ENCODE measurements at places on chromosomes 5 and 9.

DNA sequence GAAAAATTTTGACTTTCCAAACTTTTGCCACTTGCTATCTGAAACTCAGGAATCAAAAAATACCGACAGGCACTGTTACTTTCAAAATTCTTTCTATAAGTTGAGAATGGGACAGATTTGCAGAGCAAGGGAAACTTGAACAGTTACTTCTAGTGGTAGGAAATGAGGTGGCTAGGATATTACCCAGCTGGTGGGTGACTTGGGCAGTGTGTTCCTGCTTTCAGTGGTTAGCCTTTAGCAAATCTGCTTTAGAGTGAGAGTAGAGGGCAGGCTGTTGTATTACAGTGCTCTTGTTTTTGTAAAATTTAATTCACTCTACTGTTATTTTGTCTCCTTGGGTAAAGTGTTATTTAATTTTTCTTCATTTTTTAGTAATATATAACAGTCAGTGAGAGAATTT is 40.2 kb upstream of the ROPN1L start:
- DNase-seq, result no peak

DNA sequence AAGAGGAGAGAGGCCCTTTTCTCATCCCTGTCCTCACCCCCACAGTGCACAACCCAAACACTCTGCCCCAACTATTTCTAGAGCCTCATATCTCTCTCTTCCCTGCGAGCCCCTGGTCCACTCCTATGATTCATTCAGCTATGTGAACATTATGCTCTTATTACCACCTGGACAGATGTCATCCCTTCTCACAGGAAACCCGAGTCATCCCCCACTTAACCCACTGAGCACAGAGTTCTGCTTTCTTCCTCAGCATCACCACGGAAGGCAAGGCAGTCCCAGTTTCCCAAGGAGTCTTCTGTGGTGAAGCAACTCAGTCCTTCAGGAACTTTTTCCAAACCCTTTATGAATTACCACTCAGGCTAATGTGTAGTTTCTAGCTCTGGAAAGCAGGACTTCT is 1.3 kb downstream of the DNAI1 start:
- DNase-seq, result no peak

DNA sequence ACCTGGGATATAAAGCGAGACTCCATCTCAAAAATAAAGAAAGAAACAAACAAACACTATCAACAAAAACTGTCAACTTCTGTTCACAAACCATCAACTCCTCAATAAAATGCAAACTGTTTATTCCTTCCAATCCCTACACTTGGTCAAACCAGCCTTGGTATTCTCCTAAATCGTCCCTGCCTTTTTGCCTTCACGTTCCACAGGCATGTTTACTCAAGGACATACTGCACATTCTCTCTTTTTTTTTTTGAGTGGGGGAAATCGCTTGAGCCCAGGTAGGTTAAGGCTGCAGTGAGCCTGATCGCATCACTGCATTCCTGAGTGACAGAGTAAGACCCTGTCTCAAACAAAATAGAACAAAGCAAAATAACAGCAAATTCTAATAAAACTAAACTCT is 13.0 kb downstream of the UBAP2 start:
- no peak for DNase-seq

DNA sequence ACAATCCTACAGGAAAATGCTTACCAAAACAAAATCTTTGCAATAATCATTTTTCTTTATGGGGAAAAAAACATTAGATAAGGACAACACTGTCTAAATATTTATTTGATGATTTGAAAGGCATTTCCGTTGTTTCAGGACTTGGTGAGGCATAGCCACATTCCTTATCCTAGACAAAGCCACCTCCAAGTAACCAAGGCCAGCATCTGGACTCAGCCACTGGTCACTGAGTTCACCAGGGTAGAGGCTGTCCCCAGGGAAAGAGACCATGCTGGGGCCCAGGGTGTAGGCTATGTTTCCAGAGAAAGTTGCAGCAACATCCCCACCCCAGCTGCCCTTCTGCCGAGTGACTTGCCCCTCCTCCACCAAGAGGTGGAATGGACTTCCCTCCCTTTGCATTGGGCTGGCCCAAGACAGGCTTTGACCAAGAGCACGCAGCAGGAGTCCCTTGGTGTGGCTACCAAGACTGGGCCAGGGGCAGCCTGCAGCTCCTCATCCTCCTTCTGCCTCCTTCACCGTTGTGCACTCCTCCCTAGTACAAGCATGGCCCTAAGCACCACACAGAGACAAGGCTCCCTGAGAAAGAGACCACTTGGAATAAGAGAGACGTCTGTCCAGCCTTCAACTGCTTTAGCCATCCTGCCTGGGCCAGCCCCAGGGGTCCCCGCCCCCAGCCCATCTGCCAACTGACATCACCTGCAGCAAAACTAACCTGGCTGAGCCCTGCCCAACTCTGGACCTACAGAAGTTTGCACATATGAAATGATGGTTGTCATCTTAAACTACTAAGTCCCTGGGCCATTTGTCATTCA is 68.1 kb upstream of the SPIN1 start:
- no peak for DNase-seq

DNA sequence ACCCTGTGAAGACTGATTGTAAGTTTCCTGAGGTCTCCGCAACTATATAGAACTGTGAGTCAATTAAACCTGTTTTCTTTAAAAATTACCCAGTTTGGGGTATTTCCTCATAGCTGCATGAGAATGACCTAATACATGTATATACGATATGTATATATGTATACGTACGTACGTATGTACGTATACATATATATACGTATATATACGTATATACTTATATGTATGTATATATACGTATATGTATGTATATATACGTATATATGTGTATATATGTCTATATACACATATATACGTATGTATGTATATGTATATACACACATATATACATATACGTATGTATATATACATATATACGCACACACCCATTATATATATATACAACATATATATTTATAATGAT is 1153.0 kb upstream of the CDH18 start:
- DNase-seq, result no peak

DNA sequence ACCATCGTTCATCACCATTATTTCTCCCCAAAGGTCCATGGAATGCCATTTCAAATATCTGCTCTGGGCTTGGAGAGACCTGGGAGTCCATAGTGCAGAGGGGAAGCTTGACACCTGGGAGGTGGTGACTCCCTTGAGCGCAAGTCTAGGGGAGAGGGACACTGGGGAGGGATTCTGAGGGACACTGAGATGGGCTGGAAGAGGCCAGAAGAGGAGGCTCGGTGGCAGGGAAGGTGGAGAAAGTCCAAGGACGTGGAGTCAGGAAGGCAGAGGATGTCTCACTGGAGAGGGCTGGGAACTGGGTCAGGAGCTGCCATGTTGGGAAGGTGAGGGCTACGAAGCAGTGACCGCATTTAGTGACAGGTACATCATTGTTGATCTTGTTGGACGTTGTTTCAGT is 160.3 kb upstream of the MVB12B start:
- no peak for DNase-seq

GRCh38 chr5:72723581-72723980 is 92.9 kb upstream of the TNPO1 start:
- no peak for DNase-seq

GRCh38 chr5:175718401-175719108 is 60.7 kb downstream of the HRH2 start:
- peak; percentile 19 for DNase-seq

DNA sequence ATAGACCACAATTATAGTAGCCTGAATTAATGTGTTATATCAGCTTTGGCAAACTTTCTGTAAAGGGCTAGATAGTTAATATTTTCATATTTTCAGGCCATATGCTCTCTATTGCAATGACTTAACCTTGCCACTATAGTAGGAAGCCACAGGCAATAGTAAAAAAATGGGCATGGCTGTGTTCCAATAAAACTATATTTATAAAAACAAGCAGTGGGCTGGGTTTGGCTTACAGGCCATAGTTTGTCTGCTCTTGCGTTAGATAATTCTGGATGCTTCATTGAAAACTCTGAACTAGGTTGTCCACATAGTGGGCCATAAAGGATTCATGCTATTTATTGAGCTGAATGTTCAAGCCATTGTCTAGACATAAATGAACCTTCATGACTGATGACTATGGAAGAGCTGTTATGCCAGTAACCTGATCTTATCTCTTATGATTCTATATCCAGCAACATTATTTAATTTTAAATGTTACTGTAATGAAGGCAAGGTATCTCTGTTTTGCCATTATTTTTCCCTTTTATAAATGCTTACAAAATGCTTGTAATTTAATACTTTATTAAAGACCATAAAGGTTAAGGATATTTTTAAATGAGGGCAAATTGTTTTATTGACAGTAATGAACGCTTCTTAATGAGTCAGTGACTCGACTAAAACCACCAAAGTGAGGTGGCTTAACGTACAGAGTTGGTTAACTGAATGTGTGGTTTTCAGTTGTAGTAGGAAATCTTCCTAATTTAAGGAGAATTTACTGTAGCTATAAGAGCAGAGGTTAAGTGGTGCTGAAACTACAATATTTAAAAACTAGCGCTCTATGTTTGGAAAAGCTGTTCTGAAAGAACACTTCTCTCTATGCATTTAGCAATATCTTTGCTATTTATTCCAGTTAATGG is 560.6 kb downstream of the PRR16 start:
- DNase-seq, result no peak

DNA sequence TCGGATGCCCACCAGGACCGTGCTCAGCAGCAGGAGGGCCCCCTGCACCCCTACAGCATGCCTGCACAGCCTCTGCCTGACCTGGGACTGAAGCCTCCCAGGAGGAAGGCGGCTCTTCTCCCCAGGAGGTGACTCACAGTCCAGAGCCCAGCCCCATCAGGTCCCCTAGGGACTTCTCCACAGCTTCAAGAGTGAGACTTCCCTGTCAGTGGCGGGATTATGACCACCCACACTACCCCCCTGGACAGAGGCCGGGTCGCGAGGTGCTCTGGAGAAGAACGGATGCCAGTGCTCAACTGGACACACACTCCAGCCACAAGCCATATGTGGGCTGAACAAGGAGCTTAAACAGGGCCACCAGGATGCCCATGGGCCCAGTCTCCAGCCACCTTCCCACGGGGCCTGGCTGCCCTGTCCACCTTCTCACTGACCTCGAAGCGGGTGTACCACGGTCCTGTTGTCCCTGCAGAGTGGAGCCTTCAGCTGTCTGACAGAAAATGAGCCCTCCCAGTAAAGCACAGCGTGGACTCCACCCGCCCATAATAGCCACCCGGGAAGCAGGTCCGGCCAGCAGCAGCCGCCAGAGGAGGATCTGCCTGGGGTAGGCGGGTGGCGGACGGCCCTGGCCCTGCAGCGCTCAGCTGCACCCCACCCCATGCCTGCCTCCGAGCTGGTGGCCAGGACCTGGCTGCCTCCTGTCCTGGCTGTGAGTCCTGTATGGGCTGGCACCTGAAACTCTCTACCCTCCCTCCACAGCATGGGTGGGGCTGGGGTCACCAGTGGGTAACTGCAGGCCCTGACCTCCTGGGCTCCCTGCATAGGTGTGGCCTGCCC is 54.7 kb downstream of the SEMA4D start:
- no peak for DNase-seq

- DNase-seq, result no peak
Observed at GRCh38 chr9:23784962-23785361, 41.1 kb downstream of the ELAVL2 start.

DNA sequence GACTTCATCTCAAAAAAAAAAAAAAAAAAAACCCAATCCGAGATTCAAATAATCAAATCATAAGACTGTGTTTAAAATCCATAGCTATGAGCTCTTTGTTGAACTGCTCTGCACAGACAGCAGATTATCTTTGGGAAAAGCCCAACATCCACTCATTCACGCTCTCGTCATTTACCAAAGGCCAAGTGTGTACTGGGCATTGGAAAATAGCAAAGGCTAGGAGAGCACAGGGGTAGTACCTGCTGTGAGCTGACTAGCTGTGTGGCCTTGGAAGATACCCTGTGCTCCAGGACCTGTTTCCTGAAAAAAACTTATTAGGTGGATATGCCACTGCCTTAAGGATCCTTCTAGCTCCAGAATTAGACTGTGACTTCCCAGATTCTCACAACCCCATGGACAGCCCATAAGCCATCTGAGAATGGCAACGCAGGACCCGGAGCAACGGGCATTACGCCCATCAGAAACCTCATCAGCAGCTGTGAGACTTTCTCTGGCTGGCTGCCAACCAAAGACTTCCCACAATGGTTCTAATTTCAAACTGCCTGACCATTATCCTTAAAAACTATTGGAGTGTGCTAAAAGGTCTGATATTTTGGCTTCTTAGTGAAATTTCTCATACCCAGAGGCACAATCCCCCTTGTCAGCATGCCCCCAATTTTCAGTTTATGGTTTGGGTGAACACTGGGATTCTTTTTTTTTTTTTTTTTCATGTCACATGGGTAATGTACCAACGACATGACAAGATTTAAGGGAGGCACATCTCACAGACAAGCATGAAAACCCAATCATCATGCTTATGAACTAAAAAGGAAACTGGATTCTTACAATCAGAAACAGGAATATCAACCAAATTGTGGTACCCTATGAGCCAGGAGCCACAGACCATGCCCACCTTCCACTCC is 16.8 kb downstream of the SERINC5 start:
- no peak for DNase-seq

GRCh38 chr5:71782393-71782770 is 63.3 kb downstream of the CARTPT start:
- DNase-seq, result no peak

DNA sequence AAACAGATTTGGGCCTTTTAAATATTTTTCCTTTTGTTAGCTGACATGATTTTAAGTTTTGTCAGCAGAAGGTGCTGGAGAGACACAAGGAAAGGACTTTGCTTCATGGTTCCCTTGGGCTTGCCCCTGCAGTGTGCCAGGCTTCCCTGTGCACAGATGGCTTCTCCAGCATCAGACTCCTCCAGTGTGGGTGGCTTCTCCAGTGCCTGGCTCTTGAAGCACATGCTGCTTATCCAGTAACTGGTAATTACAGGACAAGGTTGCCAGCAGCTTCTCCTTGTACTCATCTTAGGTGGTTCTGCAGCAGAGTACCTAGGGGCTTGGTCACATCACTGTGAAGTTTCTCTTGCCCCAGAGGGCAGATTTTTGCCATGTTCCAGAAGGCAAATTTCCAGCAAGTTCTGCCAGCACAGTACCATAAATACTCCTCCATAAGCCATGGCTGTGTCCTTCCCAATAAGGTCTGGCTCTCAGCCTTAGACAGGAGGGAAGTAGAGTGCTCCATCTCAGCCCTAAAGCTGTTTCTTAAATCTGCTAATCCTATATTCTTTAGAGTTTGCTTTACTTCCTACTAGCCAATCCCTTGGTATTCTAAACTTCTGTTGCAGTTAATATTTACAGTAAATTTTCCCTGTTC is 62.4 kb downstream of the PJA2 start:
- DNase-seq, result no peak

DNA sequence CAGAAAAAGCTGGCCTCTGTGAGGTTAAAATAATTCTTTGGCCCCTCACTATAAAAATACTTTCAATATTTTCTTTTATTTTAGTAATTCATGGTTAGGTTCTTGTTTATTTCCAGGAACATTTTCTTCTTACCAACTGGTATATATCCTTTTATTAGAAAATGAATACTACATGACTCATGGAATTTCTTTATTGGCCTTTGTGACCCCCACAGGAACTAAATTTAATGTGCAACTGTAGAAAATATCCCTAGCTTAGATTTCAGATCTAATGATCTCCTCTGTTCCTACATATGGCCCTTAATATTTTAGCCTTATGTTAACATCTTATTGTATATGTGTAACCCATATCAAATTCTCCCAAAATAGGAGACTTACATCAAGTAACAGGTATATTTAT is 429.9 kb downstream of the NR2F1-AS1 start:
- no peak for DNase-seq

All from stimulated activated CD8-positive, alpha-beta memory T cell treated with anti-CD3 and anti-CD28 coated beads, Interleukin-4, amount 100 ng/mL, for 1 hour (primary cell).